Tibial artery (tissue), 4 donors: ENCODE measurements at places on chromosomes 2 and 18.

DNA sequence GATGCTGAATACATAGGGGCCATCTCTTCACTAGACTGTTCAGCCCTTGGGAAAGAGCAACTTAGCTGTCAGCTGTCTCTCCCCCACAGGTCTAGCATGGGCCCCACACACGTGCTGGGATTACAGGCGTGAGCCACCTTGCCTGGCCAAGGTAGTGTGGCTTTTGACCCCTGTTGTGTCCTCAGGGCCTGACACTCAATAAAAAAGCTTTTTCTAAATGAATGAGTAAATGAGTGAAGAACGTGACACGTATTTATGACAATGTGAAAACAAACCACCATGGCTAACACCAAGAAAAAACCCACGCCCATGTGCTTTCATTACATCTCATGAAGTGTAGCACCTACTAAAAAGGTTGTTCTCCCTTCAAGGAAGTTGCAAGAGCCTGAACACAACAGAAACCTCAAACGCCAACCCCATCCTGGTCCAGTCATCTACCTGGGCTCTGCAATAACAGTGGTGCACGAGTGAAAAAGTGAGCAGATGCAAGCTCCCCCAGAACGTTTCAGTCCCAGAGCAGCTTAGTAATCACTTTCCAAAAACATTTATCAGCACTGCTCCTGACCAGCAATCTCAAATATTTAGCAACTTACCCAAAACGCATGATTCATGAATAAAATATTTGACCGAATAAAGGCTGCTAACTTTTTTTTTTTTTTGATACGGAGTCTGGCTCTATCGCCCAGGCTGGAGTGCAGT is 3.4 kb downstream of the WDFY1 start:
- no peak for DNase-seq

DNA sequence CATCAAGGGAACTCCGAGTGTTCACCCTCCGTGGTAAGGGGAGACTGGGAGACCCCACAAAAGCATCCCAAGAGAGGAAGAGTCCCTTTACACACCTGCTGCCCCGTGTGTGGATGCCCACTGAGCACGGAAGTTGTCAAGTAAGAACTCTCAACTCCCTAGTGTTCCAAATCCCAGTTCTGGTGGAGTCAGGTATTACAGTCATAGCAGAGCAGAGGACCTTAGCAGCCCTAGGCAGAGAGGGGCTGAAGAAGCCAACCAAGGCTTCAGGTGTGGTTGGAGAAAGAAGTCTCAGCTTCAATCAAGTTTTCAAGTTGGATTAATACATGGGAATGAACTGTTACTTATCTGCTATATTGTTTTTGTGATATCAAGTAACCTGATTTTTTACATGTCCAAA is 512.5 kb downstream of the RNF144A start:
- DNase-seq = no peak

GRCh38 chr18:1797235-1797634 is 774.1 kb downstream of the METTL4 start:
- DNase-seq = no peak

GRCh38 chr2:20576598-20577115 is 74.2 kb downstream of the HS1BP3 start:
- DNase-seq = no peak

DNA sequence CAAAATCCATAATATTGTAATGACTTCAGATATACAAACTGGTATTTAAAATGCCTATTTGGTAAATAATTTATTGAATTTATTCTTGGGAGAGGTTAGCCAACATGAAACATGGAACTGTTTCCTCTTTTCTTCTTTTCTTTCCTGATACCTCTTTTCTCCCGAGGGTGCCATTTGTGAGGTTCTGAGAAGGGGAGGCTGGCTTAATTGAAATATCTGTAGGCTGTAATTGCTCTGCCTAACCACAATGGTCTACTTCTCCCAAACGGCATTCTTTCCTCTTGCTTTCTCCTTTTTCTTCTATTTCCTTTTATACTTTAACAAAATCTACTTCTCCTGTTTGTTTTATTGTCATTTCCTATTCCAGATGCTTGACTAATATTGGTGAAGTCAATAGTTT is 114.9 kb downstream of the TCF4 start:
- no peak for DNase-seq

DNA sequence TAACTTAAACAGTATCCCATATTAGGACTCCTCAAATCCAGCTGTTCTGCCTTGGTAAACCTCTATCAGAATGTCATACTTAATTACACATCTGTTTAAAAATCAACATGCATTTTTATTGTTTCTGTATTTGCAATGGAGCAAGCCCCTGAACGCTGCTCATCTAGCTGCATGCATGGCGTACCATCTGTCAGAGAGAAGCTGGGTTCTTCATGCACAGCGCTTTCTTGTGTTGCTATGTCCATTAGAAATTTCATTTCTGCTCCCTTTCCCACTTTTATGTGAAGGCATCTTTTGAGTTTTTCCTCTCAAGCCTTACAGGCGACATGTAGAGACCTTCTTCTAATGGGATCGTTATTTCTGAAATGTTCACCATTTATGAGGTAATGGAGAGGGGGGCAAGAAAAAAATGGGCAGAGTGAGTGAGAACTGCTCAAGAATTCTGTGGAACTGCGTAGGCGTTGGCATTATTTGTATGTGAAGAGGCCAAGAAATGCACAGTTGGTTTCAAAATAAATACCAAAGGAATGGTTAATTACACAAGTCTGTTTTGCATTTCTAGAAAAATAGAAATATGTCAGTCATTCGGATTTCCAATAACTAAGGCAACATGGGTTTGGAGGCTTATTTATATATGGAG is 31.6 kb downstream of the INSIG2 start:
- no peak for DNase-seq

- no peak for DNase-seq
Observed at GRCh38 chr2:167582619-167583018, 664.8 kb downstream of the STK39 start.

- peak; percentile 79 for DNase-seq
Observed at GRCh38 chr2:170554278-170554955, 160.7 kb upstream of the SP5 start.

DNA sequence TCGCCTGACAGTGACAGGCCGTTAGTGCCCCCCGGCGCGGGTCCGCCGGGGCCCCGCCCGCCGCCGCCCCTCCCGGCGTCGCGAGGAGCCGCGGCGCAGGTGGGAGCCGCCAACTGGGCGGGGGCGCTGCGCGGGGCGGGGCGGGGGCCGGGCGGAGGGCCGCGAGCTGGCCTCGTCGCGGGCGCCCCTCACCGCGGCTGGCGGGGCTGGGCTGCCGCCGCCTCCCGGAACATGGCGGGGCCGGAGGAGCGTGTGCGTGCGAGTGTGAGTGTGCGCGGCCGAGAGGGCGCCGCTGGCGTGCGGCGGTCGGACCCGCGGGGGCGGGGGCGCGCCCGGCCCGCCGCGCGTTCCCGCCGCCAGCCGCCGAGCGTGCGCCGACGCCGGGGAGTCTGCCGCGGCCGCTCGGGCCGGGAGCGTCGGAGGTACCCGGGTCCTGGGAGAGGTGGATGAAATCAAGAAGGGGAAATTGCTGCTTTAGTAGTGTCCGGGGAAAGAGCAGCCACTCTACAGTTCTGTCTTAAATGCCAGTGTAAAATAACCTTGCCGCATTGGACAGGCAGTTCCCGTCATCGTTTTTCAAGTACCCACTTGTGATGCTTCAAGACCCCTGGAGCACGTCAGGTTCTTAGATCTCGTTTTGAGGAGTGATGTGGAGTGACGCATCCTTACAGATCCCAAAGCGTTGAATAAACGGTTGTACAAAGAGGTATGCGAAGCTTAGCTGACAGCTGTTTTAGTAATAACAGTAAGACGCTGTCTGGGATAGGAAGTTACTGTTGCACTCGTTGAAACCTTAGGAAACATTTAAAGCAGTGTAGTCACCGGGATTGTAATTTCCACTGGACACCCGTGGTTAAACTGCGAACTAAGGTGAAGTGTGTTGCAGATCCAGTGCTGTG is 836 bp downstream of the ANKRD12 start:
- peak; percentile 44 for DNase-seq

DNA sequence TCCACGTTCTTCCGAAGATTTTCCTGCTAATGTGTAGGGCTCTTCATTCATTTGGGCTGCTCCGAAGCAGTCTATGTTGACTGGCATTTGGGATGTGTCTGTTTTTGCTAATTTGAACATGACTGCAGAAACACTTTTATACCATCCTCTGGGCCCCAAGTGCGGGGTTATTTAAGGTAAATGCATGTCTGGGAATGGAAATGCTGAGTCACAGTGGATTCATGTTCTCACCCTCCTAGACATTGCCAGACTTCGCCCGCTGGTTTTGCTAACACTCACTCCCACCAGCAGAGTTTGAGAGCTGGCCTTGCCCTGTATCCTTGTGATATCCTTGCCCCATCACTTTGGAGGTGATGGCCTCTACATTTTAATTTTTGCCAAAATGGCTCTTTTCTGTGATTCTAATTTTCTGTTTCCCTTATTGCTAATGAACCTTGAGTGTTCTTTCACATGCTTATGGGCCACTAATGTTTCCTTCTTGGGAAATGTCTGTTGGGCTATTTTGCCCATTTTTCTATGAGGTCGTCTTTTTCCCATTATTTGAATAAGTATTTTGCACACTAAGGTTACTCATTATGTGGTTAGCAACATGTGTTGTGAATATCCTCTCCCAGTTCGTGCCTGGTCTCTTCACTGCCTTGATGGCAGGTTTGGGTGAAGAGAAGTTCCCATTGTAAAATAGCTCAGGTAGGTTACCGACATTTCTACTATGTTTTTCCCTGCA is 204.1 kb downstream of the GLI2 start:
- DNase-seq = no peak

DNA sequence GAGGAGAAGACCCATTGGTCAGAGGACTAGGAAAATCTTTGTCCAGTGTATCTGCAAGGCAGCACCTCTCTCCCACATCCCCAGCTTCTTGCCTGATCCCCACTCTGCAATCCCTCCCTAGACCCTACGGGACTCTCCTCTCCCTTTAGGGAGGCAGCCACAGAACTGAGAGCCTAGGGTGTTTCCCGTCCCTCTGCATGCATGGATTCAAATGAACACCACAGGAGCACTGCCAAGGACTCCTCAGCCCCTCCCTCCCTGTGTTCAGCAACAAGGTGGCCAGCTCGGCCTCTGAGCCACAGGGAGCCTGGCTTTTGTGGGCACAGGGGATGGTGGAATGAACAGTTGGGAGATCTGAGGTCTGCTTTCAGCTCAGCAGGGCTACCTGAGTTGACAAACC is 117.1 kb downstream of the TXNL1 start:
- no peak for DNase-seq

DNA sequence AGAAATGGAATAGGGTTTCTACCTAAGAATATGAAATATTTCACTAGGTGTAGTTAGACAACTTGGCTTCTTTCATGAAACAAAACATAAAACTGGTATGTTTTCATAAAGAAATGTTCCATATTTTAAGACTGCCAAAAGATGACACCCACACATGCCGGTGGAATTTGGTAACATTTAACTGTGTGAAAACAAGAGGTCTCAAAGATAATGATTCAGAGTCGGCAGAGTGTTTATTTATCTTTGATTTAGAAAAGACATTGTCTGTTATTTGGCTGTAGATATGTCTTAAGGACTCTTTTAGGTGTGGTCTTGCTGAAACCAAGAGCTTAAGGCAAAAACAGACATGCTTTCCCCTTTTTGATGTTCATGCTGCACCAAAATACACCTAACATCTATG is 63.5 kb upstream of the FN1 start:
- DNase-seq = no peak

DNA sequence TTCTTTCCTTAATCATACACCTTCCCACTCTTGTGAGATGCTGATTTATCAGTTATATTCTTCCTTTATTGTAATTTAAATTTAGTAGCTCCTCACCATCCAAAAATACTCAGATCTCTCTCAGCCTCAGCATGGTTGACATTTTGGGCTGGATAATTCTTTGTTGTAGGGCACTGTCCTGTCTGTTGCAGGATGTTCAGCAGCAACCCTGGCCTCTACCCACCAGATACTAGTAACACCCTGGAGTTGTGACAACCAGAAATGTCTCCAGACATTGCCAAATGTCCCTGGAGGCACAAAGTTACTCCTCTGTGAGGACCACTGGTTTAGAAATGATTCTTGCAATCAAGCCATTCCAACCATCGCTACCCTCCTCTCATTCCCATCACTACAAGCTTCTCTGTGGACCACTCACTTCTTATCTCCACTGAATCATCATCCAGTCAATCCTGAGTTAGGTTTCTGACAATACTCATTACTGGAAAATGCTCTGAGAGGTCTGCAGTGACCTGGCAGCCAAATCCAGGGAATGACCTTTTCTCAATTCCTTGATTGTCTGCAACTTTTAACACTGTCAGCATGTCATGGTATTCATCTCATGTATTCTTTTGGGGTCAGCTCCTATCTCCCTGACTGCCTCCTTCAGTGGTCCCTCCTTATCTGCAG is 43.3 kb downstream of the OSBPL6 start:
- no peak for DNase-seq

GRCh38 chr2:64359171-64359891 is 94.6 kb upstream of the LGALSL start:
- DNase-seq = no peak

DNA sequence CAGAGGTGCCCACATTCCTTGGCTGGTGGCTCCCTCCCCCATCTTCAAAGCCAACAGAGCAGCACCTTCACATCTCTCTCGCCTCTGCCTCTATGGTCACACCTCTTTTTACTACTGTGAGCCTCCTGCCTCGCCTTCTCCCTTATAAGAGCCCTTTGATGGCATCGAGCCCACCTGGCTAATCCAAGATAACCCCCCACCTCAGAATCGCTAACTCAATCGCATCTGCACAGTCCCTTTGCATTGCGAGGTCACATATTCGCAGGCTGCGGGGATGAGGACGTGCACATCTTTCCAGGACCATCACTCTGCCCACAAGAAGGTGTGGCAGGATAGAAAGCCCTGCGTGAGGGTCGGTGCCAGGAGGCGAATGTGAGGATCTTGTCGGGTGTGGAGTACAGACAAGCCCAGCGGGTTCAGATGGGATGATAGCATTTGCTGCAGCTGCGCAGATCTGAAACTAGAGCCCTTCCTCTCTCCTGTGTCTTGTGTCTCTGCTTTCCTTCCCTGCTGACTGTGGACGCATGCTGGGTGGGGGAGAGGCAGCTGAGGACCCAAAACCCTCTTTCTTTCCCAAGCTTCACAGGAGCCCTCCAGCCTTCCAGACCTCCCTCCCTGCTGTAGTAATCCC is 148.3 kb upstream of the HDAC4 start:
- peak; percentile 33 for DNase-seq

DNA sequence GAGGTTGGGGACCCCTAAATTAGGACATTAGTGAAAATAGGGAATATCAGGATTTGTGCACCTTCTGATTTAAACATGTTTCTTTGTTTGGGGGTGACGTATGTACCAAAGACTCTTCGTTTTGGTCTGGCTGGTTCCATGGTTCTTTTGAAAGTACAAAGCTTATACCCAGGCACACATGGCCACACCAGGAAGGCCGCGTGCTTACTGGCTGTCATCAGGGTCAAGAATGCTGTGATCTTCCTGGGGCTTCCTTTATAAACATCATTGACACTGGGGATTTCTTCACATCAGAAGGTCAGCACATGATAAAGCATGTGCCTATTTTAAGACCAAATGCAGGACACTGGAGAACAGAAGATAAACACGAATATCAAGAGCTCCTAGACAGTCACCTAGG is 230.6 kb upstream of the ID2 start:
- DNase-seq = no peak
